SK-N-SH (cell line): ENCODE measurements at places on chromosomes 7 and 10. TPM values are rescaled to one million over a fixed set of nuclear protein-coding genes. Genes with fewer than 3 reads are reported as not detected.

Gene COA1
- 42.8 and 66.3 TPM in 2 replicates for polyA plus RNA-seq

Gene TAS2R4
- 0.18 and 0.19 TPM in 2 replicates for polyA plus RNA-seq

Gene HOXA5
- polyA plus RNA-seq, result not detected in 2 replicates

DNA sequence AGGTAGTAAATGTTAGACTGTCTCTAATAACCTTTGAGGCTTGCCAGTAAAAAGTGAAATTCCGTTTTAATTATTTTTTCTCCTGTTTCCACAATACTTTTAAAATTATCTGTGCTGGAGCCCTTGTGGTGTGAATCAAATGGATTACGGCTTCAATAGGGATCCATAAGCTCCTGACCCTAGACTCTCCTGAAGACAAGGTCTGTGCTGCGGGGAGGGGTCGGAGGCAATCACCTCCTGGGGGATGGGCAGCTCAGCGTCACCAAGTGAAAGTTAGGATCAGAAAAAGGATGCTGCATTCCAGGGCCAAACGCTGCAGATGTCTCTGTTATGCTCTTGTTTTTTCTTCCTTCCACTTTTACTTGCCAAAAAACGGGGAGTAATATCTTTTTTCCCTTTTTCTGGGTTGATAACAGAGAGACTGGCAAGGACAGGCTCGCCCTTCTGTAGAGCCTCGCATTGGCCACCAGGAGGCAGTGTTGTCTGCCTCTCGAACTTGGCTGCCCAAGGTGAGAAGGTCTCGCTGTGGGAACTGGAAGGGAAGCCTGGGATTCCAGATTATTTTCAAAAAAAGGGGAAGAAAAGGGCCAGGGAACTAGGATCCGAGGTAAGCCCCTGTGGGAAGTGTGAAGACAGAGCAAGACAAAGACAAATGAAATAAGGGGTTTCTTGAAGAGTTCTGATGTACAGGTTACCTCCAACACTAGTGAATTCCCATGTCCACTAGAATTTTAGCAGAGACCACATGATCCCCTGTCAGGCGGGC lies 621.9 kb downstream of the ACTR3B start:
- peak; percentile 60 for DNase-seq
- no peak overlapping the region for H3K4me3 ChIP-seq
- H3K27ac ChIP-seq, result no peak overlapping the region
- no peaks in the 10 kb centered on the region for H3K36me3 ChIP-seq

GRCh38 chr10:35466170-35466569 lies 129.9 kb downstream of the CCNY start:
- H3K4me3 ChIP-seq, result no peak overlapping the region
- no peak for DNase-seq
- H3K36me3 ChIP-seq, result no peaks in the 10 kb centered on the region
- H3K27ac ChIP-seq, result no peak overlapping the region

DNA sequence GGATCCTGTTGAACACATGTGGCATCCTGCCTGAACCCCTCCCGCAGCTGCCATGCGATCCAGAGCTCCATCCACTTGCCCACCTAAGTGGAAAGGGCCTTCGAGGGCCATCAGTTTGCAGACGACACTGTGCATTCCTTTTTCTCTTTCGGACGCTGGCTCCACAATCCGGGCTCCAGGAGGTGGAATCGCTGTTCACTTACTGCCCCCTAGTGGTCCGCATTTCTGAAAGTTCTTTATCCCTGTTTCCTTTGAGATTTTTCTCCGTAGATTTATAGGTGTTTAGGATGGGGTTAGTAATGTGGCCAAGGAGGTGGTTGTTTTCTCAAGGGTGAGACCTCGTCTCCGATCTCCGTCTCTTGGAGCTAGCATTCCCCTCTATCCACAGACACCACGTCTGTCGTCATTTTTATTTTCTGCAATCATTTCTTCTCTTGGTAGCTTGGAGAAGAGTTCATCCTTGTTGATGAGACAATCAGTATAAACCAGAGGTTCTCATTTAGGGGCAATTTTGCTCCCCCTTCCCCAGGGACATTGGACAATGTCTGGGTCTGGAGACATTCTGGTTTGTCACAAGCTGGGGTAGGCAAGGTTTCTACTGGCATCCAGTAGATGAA lies 204.6 kb downstream of the ARHGAP21 start:
- peak overlapping the region; percentile 10; the same call in 1 of the 2 replicates for H3K4me3 ChIP-seq
- peak; percentile 76 for DNase-seq
- no peaks in the 10 kb centered on the region for H3K27me3 ChIP-seq
- no peaks in the 10 kb centered on the region for H3K36me3 ChIP-seq
- no peak overlapping the region for H3K27ac ChIP-seq

DNA sequence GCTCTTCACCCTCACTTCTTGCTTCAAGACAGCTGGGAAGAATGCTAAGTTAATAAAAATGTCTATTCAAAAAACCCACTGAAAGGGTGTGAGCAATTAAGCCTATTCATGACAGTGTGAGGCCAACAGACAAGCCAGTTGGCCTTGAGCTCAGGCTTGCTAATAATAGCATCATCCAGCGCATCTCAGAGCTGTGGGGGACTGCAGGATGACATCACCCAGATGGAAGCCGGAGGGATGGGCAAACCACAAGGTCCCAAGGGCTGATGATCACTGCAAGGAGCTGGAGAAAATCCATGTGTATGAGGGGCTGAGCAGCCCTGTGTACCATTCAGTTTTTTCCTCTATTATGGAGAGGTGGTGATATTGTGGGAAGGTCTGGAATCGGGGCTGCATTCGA lies 770.4 kb downstream of the TNS3 start:
- peaks cover 2% of the 10 kb centered on the region; the same call in 1 of the 2 replicates for H3K4me1 ChIP-seq
- no peak overlapping the region for H3K4me3 ChIP-seq
- no peaks in the 10 kb centered on the region for H3K27me3 ChIP-seq
- H3K27ac ChIP-seq, result peak overlapping the region; percentile 72

GRCh38 chr10:132514821-132515520 lies 22.6 kb upstream of the INPP5A start:
- H3K36me3 ChIP-seq, result no peaks in the 10 kb centered on the region
- no peak overlapping the region for H3K27ac ChIP-seq
- no peaks in the 10 kb centered on the region for H3K27me3 ChIP-seq

DNA sequence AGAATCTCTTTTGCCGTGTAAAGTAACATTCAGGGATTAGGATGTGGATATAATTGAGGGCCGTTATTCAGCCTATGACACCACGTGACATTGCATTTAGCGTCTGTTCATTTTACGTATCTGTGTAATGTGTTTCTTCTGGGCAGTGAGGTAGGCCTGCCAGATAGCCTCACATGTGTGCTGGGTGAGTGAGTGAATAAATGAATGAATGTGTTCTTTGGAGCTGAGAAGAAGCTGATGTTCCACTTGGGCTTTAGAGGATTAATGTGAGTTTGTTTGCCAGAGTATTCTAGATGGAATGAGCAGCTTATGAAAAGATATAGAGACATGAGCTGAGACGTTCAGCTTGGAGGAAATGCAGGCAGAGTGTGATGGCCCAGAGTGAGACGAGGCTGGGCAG lies 55.0 kb downstream of the MINDY4 start:
- H3K27me3 ChIP-seq, result no peaks in the 10 kb centered on the region
- DNase-seq, result no peak
- H3K36me3 ChIP-seq, result no peaks in the 10 kb centered on the region
- H3K4me1 ChIP-seq, result no peaks in the 10 kb centered on the region

DNA sequence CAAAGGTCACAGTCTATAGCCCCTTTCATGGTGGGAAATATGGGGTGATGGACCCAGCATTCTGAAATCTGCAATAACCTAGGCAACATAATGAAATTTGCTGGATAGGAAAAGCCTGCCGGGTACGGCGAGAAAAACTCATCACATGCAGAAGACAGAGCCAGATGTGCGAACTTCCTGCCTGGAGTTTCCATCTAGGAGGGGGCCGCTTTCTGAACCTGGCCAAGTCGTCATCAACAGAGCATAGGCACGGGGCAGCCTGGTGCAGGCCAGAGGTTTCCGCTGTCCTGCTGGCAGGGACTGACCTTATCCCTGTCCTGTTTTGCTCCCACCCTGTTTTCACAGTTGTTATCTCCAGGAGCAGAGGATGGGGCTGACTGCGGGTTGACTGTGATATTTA lies 27.4 kb downstream of the CCDC3 start:
- no peaks in the 10 kb centered on the region for H3K27me3 ChIP-seq
- no peak for DNase-seq
- H3K4me3 ChIP-seq, result no peak overlapping the region
- H3K4me1 ChIP-seq, result no peaks in the 10 kb centered on the region
- H3K27ac ChIP-seq, result no peak overlapping the region

DNA sequence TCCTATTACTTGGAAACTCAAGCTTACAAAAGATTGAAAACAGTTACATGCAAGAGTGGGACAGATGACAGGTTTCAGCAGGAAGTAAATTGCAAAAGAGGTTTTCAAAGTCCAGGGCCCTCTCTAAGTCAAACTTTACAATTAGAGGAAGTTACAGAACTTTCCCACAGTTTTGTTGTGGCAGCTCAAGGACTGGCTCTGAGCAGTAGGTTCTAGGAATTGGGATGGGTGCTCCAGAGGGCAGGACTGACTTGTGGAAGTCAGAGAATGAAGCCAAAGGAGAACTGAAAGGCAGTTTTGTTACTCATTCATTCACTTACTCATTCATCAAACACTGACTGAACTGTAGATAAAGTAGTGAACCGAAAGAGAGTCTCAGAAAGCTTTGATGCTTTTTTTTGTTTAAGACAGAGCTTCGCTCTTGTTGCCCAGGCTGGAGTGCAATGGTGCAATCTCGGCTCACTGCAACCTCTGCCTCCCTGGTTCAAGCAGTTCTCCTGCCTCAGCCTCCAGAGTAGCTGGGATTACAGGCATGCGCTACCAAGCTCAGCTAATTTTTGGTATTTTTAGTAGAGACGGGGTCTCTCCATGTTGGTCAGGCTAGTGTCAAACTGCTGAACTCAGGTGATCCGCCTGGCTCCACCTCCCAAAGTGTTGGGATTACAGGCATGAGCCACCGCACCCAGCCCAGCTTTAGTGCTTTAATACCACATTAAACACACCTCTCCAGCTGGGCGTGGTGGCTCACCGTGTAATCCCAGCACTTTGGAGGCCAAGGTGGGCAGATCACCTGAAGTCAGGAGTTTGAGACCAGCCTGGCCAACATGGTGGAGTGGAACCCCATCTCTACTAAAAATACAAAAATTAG lies 66.8 kb upstream of the CCNJ start:
- H3K4me1 ChIP-seq, result no peaks in the 10 kb centered on the region
- DNase-seq, result no peak
- H3K27ac ChIP-seq, result no peak overlapping the region

- H3K4me3 ChIP-seq, result no peak overlapping the region
- H3K27me3 ChIP-seq, result no peaks in the 10 kb centered on the region
- peaks cover 5% of the 10 kb centered on the region; the same call in 1 of the 2 replicates for H3K4me1 ChIP-seq
- no peaks in the 10 kb centered on the region for H3K36me3 ChIP-seq
- no peak for DNase-seq
Measured at GRCh38 chr10:58746474-58747185, 234.0 kb downstream of the BICC1 start.

GRCh38 chr10:73983096-73984047 lies 14.5 kb upstream of the VCL start:
- no peak for DNase-seq
- no peak overlapping the region for H3K27ac ChIP-seq
- H3K27me3 ChIP-seq, result no peaks in the 10 kb centered on the region
- H3K4me3 ChIP-seq, result no peak overlapping the region

DNA sequence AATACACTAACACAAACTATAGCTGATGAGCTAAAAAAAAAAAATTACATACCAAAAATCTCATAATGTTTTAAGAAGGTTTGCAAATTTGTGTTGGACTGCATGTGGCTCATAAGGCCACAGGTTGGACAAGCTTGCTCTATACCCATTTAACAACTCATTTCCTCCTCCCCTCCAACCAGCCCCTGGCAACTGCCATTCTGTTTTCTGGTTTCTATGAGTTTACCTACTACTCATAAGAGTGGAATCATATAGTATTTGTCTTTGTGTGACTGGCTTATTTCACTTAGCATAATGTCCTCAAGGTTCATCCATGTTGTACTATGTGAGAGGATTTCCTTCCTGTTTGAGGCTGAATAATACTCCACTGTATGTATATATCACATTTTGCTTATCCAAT lies 100.4 kb upstream of the ARHGAP21 start:
- H3K4me1 ChIP-seq, result no peaks in the 10 kb centered on the region; the same call in 1 of the 2 replicates
- H3K27ac ChIP-seq, result no peak overlapping the region
- H3K27me3 ChIP-seq, result no peaks in the 10 kb centered on the region
- no peak for DNase-seq
- no peak overlapping the region for H3K4me3 ChIP-seq
